ENCODE measurements at places on chromosomes 3 and 15.
A peak's percentile ranks its signal among the peaks of the same experiment; 100 is the strongest.

GRCh38 chr3:88019024-88019423 is 39.8 kb downstream of the CGGBP1 start:
- no peak for DNase-seq

DNA sequence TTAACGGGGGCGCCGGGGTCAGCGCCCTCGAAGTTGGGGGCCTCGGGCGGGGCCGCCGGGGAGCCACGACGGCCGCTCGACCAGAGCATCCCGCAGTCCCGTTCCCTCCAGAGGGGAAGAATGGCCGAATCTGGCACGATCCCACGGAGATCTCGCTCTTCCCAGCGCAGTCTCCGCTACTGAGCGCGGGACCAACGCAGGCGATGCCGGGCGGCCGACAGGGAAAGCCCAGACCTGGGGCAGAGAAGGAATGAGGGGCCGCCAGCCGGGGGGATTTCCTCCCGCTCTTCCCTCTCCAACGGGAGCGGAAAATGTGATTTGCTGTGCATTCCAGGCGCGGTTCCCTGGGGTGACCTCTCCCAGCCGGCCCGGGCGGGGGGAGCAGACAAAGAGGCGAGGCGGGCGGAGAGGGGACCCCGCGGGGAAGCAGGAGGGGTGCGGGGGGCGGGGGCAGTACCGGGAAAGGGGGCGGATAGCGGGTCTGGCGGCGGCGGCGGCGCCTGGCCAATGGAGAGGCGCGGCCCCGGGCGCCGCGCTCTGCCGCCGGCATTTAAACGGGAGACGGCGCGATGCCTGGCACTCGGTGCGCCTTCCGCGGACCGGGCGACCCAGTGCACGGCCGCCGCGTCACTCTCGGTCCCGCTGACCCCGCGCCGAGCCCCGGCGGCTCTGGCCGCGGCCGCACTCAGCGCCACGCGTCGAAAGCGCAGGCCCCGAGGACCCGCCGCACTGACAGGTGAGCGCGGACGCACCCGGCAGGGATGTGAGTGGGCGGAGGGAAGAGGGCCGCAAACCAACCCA is at the start of gene GREM1:
Gene GREM1, plus strand, starts transcription at position 579 of the 801 bp plus-strand sequence. CDS start 12,687 bp downstream, outside the sequence.
- no peak for DNase-seq

- DNase-seq: no peak
Measured at GRCh38 chr15:29514926-29515325, 245.3 kb upstream of the NSMCE3 start.

DNA sequence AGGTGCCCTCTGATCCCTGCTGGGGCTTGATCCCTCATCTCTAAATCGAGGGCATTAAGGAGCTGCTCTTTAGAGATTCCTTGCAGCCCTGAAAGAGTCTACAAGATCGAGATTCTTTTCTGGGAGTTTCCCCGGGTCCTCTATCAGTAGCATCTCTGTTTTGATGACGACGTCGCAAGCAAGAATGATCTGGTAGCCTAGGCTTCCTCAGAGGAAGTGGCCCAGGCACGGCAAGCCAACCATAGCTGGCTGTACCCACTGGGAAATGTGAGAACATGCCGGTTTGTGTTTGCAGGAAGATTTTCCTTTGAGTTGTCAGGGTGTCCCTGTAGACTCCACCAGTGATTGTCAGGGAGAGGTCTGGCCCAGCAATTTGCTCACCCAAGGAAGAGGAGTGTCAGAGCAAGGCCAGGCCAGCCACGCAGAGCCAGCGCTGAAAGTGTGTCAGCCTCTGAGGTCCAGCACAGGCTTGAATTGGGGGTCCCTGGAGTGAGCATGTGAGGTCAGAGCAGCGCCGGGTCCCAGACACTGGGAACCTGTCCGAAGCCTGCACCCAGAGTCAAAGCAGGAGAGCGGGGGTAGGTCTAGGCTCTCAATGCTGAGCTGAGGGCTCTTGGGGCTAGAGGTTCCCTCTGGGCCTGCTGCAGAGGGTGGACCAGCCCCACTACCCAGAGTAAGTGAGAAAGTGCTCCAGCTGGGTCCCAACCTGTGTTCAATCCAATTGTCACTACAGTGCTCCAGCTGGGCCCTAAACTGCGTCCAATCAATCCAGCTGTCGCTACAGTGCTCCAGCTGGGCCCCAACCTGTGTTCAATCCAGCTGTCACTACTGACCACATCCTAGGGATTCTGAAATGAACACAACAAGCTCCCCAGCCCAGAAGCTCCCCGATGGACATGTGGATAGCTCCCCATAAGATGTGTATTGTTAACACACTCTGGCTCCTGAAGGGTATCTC is 95.7 kb downstream of the CHDH start:
- no peak for DNase-seq

GRCh38 chr3:170038434-170039110 is 777 bp downstream of the GPR160 start:
- peak; percentile 59 for DNase-seq

DNA sequence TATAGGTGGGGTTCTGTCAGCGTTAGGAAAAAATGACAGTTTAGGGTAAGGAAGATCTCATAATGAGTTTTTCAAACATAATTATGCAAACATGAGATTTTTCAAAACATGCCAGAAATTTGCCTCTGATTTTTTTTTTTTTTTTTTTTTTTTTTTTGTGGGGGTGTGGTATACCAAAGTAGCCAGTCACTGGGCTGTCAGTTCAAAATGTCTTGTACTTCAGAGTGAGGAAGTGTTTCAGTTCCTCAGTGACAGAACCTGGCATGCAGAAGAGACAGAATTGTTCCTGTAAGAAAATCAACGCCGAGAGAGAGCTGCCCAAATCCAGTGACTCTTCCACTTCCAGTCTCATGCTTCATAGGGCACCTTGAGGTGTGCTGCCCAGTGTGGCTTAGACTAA is 9.7 kb downstream of the NCBP2 start:
- no peak for DNase-seq

DNA sequence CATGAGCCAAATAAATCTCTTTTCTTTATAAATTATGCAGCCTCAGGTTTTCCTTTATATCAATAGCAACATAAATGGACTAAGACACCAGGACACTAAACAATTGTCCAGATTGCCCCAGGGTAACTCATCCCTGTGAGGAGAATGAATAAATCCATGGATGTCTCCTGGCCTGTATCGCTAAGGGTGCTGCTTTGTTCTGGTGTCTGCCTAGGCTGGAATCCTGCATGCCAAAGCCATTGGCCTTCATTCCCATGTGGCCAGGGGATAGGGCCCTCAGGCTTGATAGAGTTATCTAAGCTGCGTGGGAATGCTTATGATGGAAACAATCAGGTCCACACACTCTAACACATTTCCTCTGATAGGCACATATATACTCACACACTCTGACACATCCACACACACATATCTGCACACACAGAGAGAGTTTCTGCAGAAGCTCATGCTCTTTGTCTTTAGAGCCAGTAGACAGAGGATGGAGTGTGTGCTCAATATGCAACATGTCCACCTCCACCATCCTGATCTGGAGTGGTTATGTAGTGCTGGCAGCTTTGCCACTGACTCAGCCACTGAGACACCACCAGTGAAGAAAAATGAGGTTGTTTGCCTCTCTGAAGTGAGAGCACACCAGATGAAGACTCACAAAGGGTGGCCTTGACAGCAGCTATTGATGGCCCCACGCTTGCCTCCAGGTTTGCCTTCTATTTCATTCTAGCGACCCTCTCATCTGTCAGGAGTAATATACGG is 24.0 kb upstream of the DGKG start:
- DNase-seq: no peak

GRCh38 chr15:65738649-65739048 is 53.4 kb downstream of the DENND4A start:
- DNase-seq: no peak

GRCh38 chr15:50925281-50925680 is 16.8 kb downstream of the AP4E1 start:
- DNase-seq: no peak

DNA sequence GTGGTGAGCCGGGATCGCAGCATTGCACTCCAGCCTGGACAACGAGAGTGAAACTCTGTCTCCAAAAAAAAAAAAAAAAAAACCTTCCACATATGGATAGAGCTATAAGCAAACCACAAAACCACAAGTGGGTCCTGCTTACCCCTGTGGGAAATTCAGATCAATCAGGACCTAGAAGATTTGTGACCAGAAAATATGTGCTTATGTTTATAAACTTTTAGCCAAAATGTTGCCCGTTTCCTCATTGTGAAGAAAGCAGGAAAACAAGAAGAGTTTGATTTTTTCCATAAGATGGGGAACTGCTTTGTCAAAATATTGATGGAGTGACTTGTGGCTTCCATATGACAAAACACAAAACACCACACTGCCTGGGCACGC is 3.4 kb upstream of the SLC25A38 start:
- no peak for DNase-seq

- DNase-seq: no peak
Measured at GRCh38 chr3:12132881-12133280, 25.8 kb downstream of the TIMP4 start.

- no peak for DNase-seq
Measured at GRCh38 chr3:53799338-53799865, 46.8 kb downstream of the CHDH start.

- DNase-seq: no peak
Measured at GRCh38 chr3:190575437-190576185, 61.7 kb downstream of the IL1RAP start.

DNA sequence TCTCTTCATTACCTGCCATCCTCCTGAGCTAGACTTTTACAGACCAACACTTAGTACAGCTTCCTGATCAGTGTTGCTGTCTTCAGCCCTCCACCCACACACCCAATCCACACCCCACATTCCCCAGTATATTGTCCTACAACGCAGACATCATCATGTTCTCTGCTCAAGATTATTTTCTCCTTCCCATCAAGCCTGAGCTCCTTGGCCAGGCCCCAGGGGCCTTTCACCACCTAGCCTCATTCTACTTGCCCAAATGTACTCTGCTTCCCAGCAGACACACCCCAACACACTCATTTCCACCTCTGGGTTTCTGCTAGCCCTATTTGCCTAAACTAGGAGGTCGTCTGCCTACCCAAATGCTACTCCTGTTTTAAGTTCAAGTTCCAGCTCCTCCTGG is 37.0 kb downstream of the DAPK2 start:
- DNase-seq: no peak

DNA sequence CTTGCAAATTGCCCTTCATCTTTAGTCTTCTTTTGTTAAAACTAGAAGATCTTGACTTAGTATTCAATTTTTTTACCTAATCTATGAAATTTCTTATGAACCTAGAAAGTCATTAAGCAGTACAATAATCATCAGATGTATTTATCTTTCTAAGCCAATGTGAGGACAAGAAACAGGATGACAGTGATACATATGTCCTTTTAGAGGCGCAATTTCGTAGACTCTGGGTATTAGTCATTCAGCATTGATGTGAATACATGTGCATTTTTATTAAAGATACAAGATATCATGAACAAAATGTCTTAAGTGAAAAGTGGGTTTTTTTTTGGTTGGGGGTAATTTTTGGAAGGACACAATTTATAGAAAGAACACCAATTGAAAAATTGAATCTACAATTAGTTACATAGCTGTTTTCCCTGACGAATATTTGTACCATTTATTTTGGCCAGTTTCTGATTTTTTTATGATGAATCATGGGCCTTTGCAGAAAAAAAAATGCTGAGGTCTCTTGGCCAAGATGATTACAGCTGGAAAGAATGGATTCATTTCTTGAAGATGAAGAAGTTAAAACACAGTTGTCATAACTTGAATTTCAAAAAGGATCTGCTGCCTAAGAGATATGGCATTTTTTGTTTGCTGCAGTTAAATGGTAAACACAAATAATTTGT is 48.9 kb upstream of the AGTR1 start:
- no peak for DNase-seq

GRCh38 chr15:58704155-58704865 is 45.2 kb downstream of the ADAM10 start:
- DNase-seq: no peak

DNA sequence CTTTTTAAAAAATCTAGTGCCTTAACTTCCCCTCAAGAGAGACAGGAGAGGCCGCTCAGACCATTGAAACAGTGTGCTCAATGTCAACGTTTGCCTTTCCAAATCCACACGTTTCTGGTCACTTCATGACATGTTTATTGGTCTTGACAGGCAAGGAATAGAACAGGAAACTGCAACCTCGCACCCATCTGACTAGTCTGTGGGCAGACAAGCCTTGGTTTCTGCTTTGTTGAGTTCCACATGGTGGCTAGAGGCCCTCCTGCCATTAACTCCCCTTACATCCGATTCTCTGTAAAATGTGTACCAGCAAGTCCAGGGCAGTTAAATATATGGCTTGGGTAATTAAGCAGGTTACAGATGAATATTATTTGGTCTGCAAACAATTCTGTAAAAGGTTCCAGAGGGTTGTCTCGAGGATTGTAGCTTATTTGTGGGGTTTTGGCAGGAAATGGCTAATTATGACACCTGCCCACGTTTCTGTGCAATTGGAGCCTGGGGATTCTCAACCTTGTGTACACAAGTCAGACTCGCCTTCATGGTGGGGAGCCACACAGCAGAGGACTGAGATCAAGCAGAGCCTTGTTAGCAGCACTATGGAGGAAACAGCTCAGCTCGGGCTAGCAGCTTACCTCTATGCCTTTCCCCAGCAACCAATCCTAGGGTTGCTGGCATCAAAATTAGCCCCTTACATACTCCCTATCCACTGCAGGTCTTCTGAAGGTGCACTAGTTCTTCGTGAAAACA is 317.5 kb upstream of the IGF1R start:
- DNase-seq: no peak

- DNase-seq: no peak
Measured at GRCh38 chr3:21117370-21117769, 633.6 kb downstream of the ZNF385D start.

- DNase-seq: no peak
Measured at GRCh38 chr15:42215913-42216829, 8.1 kb upstream of the VPS39 start.

DNA sequence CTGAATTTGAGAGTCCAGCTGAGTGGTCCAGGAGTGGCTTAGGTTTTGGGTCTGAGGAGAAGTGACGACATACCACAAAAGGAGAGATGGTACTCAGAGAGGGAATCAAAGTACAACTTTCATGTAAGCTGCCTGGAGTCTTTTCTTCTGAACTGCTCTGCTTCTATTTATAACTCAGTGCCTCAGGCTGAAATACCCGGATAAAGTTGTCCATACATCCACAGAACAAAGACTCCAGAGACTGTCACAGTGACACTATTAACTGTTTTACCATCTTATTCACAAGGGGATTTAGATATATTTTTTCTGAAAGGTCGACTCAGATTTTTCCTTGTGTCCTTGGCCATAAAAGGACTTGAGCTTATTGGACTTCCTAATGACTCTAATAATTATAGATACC is 264.3 kb upstream of the DNAJC19 start:
- no peak for DNase-seq

- DNase-seq: peak; percentile 29
Measured at GRCh38 chr3:129892486-129892856, 1.0 kb downstream of the TMCC1 start.
